Stomach (tissue), 19 donors: ENCODE measurements at places on chromosomes 5 and 9. TPM values are rescaled to one million over a fixed set of nuclear protein-coding genes. Genes with fewer than 3 reads are reported as not detected.

The MYOZ3 gene
- total RNA-seq = not detected

The GFI1B gene
- not detected for total RNA-seq

The PCDHAC2 gene
- total RNA-seq = not detected

- no peak for DNase-seq
Observed at GRCh38 chr5:53311681-53312080, 168.7 kb upstream of the FST start.

GRCh38 chr5:176151281-176151680 lies 86.9 kb upstream of the SIMC1 start:
- no peak for DNase-seq

The FCN1 gene
- not detected for total RNA-seq

DNA sequence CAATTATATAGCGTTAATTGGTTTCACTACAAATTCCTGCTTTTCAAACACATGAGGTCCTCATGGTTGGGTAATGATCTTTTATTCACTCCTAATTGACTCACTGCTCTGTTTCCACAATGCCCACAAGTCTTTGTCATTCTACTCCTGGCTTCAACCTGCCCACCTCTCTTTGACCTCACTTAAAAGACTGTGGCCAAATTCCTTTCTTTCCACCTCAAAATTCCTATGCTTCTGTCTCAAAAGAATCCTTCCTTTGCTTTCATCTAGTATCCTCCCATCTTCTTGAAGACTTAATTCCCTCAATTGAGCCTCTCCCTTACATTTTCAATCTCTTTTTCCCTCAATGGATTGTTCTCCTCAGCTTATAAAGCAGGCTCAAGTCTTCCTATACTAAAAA lies 4.9 kb downstream of the APBA1 start:
- no peak for DNase-seq

DNA sequence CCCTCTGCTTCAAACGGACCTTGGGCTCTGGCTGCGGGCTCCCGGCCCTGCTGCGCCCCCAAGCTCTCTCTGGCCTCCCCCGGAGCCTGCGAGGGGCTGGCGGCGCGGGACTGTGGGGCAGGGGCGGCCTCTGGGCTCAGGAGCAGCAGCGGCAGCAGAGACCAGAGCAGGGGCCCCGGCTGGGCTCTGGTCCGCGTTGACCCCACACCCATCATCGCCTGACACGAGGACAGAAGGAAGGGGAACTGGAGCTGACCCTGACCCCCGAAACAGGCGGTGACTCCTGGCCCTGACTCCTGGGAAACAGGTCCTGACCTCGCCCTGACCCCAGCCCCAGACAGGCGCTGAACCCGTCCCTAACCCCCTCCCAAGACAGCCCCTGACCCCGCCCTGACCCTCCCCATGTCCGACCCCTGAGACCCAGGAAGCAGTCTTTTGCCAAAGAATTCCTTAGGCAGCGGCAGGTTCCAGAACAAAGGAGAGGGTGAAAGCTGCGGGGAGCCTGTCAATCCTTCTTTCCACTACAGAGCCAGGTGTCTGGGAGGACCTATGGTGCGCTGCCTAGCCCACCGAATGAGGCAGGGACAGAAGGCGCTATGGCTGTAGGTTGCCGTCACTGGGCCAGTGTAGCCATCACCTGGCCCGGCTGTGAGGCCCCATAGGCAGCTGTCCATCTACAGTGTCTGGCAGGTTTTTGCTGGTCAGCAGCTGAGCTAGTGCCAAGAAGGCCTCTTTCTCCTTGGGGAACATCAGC lies 74.7 kb upstream of the SPTLC1 start:
- DNase-seq = no peak

The GPSM1 gene
- 6.4 TPM for total RNA-seq

DNA sequence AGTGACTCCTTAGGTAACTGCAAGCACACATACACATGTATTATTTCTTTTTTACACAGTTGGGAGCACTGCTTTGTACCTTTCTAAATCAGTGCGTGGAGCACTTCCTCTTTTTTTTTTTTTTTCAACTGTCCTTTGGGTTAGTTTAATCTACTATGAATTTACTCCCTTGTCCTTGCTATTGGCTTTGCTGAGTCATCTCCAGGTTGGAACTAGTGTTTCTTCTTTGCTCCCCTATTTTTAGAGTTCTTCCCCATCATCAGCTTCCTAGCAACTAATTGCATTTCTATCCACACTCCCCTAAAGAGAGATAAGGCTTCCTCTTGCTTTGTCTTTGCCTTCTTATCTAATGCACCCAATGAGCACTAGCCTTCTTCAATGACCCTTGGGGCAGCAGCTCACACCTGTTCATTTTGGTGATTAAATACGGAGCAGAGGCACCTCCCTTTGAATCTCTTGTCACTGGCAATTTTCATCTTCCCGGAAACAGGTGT lies 24.3 kb downstream of the S100Z start:
- no peak for DNase-seq

The SLC36A2 gene
- total RNA-seq = not detected
